CD4-positive, alpha-beta memory T cell (primary cell): ENCODE measurements at places on chromosomes 5 and 9.

DNA sequence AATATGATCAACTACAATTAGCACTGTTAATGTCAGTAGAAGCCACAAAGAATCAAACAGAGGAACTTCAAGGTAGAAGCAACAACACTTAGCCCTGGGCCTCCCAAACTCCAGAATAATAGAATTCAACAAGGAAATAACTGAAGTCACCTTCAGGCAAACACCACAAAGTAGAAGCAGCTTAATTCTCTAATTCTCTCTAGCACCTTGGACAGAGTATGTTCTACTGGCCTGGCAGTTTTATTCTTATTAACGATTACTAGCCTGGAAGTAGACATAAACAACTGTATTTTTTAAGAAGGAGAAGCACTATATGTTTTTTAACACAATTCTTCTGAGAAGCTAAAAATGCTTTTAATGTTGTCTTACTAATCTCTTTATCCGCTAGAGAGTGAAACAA is 911.9 kb downstream of the DTWD2 start:
- no peak for DNase-seq
- H3K4me1 ChIP-seq, result no peaks in the 10 kb centered on the region
- H3K27ac ChIP-seq, result no peak overlapping the region
- H3K4me3 ChIP-seq, result no peak overlapping the region

DNA sequence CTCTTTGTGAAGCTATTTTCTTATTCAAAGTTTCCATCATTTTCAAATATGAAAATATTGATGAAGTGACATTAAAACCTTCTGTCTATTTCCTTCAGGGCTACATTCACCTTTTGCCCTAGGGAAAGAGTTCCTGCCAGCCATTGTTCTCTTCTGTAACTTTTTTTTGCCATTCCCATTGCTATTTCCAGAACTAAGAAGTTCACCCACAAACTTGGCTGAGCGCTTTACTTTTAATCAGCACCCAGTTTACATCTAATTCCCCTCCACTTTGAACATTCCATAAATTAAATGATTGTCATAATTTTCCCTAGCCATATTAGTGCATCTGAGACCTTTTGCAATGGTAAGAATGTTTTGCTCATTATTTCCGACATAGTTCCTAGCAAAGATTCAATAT is 4.4 kb downstream of the IL33 start:
- no peak for DNase-seq
- H3K27ac ChIP-seq, result no peak overlapping the region
- no peaks in the 10 kb centered on the region for H3K36me3 ChIP-seq
- no peaks in the 10 kb centered on the region for H3K27me3 ChIP-seq
- no peak overlapping the region for H3K4me3 ChIP-seq

DNA sequence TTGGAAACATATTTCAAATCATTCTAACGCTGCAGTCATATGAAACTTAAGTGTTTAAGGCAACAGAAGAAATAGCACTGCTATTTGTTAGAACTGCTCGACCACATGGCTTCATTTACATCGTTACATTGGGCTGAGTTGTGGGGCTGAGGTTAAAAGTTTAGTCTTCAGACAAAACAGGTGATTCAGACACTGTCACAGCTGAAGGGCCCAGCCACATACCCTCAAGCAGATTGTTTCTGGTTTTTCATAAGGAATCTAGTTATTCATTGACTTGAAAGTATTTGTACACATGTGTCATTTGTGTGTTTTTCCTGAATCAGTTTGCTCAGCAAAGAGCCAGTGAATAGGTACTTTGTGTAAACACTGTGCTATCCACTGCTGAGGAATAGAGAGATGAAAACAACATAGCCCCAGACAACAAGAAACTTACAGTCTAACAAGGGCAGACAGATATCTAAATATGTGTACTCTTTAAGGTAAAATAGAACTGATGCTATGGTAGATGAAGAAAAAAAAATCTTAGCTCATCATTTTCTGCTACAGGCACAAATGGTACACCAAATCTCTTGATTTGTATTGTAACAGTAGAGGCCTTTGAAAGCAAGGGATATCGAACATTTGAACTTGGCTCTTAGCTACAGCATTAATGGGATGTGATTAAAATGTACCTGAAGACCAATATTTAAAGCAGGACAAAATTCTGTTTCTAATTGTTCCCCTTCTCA is 357.6 kb upstream of the RPS23 start:
- H3K27ac ChIP-seq, result no peak overlapping the region
- no peaks in the 10 kb centered on the region for H3K4me1 ChIP-seq
- no peaks in the 10 kb centered on the region for H3K27me3 ChIP-seq
- no peak overlapping the region for H3K4me3 ChIP-seq
- H3K36me3 ChIP-seq, result no peaks in the 10 kb centered on the region

DNA sequence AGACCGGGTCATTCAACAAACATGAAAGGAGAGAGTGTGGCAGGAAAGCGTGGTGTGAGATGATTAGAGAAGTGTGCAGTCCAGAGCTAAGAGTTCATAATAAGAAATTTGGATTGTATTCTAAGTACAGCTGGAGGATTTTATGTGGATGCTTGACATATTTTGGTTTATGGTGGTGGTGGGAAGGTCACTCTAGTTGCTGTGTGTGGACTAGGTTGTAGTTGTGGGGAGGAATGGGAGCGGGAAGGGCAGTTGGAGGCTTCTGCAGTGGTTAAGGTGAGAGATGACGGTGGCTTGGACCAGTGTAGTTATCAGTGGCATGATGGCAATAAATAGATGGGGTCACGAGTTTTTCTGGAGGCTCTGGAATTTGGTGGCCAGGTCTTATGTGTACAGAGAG is 45.7 kb upstream of the GPR151 start:
- no peaks in the 10 kb centered on the region for H3K27me3 ChIP-seq
